ENCODE measurements at places on chromosomes 4 and X.

DNA sequence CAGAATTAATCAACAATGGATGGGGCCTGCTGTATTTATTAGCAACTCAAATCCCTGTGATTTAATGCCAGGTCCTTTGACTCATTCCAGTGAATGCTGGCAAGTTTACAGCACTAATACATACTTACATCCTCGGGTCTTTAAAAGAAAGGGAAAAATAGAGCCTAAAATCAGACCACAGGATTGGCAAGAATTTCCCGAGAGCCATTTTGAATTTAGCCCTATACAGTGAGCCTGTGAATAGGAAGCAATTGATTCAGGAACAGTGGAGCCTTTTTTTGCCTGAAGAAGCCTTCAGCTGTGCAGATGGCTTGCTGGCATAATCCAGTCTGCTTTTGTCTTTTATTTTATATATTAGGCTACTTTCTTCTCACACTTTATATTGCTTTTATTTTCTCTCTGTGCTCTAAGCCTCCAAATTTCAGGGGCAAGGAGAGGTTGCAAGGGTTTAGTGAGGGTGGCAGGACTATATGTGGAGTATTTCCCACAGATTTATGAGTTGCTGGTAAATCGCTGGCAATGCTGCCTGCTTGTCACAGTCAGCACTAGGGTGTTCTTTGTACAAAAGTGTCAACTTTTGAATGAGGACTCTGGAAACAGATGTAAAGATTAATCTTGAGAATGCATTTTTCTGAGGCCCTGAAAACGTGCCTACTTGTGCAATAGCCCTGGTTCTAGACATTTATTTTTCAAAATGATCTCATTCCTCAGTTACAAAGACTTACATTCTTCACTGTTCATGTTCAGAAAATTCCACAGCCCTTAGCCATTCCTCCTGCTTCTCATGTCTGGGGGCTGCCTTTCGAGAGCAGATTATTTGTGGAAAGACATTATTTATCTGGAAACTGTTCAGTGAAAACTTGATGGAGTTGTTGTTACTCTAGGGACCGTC lies 303.5 kb downstream of the SPRY1 start:
- peak; percentile 6 for DNase-seq

DNA sequence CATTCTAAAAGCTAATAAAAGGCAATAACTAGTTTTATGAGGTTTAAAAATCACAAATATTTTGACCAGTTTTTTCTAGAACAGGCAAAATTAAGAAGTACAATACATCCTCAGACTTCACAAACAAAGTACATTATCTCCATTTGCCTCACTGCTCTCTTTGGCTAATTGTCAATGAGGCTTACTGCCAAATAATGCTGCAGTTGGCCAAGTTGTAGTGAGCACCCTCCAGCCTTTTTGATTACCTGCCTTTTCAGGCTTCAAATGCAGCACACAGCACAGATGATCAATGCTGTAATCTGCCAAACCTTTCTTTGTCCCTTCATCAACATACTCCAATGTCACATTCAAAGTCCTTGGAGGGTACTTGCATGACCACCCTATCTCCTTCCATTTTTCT lies 605.2 kb downstream of the KLHL13 start:
- no peak for DNase-seq

DNA sequence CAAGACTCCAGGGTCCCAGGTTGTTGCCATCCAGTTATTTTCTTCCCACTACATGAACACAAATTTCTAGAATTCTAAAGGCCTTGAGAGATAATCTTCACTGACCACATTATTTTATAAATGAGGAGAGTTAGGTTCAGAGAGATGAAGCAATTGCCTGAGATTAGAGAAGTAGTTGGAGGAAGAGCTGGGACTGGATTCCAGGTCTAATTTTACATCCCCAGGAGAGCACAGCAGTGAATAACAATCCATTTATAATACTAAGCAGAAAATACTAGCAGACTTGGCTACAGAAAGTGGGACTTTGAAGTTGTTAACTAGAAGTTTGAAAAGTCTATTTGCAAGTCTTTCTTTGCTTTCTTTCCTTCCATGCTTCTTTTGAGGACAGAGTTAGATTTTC lies 231.3 kb upstream of the S100G start:
- DNase-seq: no peak

GRCh38 chr4:108683479-108683878 lies 33.1 kb downstream of the OSTC start:
- no peak for DNase-seq

DNA sequence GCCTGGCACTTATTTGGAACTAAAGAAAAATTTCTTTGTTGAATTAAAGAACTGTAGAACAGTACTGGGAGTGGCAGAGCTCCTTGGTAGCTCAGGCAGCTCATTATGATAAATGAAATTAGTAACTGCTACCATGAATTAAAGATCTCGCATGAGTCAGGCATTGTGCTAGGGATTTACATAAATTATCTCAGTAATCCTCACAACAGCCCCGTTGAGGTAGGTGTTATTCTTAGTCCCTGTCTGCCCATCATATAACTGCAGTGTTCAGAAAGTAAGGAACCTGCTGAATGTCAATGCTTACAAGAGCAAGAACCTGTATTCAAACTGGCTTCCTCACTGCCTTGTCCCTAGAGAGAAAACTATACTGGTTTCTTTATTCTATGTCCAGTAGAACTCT lies 108.3 kb downstream of the NLGN4X start:
- DNase-seq: no peak

DNA sequence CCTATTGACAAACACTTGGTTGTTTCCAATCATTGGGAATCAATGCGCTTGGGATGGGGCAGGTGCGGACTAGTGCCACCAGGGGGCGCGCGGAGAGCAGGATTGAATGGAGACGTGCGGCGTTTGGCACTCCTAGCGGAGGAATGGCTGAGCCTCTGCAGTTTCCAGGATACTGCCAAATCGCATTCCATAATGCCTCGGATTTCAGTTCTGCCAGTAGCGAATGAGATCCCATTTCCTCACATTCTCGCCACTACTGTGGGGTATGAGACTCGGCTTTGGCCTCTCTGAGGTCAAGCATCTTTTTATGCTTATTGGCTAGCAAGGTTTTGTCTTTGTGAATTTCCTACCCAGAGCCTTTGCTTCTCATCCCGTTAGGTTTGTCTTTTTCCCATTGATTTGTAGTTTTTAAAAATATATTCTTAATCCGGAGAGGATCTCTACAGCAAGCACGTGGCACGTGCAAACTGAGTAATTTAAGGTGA lies 28.7 kb downstream of the CLDN34 start:
- DNase-seq: peak; percentile 88

DNA sequence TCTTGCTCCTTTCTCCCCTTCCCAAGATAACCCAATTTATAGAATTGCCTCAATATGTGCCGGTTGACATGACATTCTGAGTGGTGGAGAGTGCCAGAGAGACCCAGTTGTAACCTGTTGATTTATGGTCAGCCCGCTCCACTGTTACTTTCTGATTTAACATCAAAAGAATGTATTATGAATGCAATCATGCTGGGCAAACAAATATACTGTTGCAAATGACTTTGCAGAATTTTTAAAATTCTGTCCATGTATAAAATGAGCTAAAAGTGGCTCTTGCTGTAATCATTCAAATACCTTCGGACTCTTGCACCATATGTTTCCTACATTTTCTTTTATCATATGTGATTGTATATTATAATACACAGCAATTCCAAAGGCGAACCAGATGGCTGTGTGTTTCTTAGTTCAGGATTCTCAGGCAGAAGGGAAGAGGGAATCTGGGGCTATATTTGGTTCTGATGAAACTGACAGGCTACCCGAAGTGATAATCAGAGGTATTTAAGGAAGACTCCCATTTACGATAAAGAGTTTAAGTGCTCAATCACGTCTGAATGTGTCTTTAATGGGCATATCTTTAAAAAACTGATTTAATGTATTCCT lies 131.7 kb downstream of the CLCN4 start:
- no peak for DNase-seq

DNA sequence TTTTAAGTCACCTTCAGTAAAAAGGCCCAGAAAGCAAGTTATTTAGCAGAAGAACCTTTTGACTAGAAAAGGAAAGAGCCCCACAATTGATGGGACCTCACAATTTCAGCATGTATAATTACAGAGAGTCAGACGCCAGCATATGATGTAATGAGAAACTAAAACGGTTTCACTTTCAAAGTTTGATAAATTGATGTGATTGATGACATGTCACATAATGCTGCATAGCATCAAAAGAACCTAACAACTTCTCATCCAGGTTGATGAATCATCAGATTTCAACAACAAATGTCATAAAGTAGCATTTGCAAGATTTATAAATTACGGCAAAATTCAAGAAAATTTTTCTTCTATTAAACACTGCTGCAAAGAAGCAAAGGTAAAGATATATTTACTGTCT lies 3.9 kb upstream of the GAR1 start:
- DNase-seq: no peak

- no peak for DNase-seq
Observed at GRCh38 chr4:113825272-113825671, 63.7 kb upstream of the CAMK2D start.

DNA sequence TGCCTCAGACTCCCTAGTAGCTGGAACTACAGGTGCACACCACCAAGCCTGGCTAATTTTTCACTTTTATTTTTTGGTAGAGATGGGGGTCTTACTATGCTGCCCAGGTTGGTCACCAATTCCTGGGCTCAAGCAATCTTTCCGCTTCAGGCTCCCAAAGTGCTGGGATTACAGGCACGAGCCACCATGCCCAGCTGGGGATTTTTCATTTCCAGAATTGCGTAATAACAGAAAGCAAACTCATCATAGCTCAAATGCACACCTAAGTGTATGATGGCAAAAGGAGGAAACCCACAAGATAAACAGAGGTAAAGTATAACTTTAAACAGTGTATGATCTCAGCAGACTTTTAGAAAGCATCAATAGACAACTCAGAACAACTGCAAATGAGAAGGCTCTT lies 56.2 kb downstream of the TEX11 start:
- no peak for DNase-seq

DNA sequence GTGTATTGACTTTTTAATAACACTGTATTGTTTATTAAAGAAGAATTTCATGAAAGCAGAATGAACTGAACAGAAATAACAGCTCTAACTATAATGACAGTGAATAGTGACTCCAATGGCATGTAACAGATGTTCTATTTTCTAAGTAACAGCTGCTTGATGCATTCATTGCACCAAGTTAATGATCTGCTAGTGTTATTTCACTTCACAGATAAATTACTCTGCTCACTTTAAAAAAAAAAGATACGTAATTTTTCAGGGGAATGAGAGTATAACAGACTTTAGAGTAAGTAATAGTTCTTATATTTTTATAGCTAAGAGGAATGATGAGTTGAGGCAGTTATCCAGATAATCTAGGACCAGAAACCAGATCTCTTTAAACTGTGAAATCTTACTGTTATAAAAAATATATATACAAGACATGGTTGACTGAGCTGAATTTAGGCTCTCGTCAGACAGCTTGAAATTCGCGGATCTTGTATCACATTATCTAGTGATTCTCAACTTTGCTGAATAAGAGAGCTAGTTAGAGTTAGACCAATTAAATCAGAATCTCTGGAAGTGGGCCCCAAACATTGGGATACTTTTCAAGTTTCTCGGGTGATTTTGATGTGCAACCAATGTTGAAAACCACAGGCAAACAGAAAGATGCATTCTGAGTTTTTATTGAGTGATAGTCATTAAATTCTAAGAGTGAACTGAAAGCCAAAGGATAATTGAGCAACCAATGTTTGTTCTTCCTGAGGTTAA lies 840.7 kb downstream of the DMD start:
- no peak for DNase-seq

- DNase-seq: no peak
Observed at GRCh38 chr4:145909773-145910172, 28.9 kb downstream of the ZNF827 start.

- DNase-seq: no peak
Observed at GRCh38 chr4:87895964-87896621, 63.3 kb downstream of the MEPE start.

GRCh38 chr4:26061248-26061986 lies 147.4 kb downstream of the SMIM20 start:
- no peak for DNase-seq

DNA sequence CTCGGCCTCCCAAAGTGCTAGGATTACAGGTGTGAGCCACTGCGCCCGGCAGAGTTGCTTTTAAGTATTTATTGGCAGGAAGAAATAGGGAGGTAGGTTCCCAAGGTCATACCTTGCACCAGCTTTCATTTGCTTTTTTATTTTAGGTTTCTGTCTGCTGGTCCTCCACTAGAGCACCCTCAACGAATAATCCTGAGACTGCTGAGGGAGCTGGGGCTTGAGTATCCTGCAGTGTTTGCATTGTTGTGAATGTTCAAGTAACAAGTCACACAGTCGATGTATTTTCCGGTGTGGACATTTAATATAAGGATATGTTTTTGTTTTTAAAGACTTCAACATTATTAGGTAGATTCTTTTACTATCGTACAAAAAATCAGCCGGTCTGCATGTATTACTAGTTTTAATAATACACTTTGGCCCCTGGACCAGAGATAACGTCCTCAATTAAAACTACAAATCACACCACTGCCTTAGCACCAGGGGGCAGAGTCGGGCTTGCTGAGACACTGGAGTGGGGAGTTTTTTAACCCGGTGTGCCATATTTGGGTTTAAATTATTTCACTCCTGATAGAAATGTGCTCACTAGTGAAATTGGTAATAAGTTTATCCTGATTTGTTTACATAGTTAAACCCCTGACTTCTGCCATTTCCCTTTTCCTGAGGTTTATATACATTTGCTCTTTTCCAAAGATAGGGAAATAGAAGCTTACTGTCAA lies 11.6 kb downstream of the SMIM20 start:
- DNase-seq: peak; percentile 54

DNA sequence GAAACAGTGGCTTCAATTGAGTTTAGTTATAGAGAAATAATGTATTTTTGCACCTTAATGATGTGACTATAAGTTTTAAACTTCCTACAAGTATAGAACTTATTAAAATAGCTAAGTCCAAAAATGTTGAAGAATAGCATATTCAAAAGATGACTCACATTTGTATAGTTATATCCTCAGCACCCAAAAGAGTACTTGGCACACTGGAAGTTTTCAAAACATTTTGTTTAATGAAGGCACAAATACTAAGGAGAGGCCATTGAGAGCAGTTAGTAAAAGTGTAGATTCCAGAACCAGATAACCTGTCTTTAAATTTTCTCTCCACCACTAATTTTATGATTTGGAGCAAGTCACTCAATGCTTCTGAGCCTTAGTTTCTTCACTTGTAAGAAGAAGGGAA lies 226.9 kb upstream of the MID1 start:
- DNase-seq: no peak

GRCh38 chr4:22356987-22357596 lies 158.8 kb downstream of the ADGRA3 start:
- DNase-seq: no peak

GRCh38 chr4:27087306-27088045 lies 226.8 kb downstream of the STIM2 start:
- no peak for DNase-seq

All from amygdala (tissue), 56 donors.